ENCODE measurements at places on chromosomes 12 and 14.

GRCh38 chr12:27193106-27193505 is 51.0 kb upstream of the STK38L start:
- peak; percentile 75 for DNase-seq

- no peak for DNase-seq
Observed at GRCh38 chr12:94322346-94322745, 137.3 kb downstream of the CEP83 start.

GRCh38 chr14:103846543-103847450 is 578 bp downstream of the PPP1R13B start:
- peak; percentile 22 for DNase-seq

DNA sequence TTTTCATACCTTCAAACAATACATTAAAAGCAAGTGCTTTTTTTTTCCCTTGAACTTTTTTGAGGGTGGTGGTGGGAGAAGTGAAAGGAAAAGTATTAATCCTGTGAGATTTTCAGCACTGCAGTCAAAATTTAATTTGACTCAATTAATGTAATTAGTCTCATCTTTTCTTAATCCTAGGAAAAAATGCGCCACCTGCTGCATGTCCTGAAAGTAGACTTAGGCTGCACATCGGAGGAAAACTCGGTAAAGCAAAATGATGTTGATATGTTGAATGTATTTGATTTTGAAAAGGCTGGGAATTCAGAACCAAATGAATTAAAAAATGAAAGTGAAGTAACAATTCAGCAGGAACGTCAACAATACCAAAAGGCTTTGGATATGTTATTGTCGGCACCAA is 52.2 kb downstream of the SPATA7 start:
- peak; percentile 16 for DNase-seq

- DNase-seq = no peak
Observed at GRCh38 chr12:15770021-15770420, 19.2 kb downstream of the EPS8 start.

DNA sequence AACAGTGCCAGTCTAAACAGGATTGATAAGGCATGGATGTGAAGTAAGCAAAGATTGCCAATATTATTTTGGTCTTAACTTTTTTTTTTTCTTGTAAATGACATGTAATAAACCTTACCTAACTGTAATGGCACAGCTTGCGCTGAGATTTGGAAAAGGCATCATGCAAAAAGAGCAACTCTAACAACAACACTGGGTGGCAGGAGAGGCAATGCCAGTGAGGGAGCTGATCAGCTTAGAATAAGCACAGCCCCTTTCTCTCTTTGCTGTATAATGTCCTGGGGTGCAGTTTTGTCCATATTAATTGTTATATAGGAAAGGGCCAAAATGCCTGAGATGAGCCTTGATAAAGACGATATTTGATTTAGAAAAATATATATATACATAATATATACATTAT is 1589.7 kb upstream of the FLRT2 start:
- peak; percentile 3 for DNase-seq

GRCh38 chr12:117521346-117521745 is 159.9 kb upstream of the NOS1 start:
- DNase-seq = no peak

GRCh38 chr14:91714805-91715204 is 17.1 kb downstream of the CATSPERB start:
- DNase-seq = no peak

DNA sequence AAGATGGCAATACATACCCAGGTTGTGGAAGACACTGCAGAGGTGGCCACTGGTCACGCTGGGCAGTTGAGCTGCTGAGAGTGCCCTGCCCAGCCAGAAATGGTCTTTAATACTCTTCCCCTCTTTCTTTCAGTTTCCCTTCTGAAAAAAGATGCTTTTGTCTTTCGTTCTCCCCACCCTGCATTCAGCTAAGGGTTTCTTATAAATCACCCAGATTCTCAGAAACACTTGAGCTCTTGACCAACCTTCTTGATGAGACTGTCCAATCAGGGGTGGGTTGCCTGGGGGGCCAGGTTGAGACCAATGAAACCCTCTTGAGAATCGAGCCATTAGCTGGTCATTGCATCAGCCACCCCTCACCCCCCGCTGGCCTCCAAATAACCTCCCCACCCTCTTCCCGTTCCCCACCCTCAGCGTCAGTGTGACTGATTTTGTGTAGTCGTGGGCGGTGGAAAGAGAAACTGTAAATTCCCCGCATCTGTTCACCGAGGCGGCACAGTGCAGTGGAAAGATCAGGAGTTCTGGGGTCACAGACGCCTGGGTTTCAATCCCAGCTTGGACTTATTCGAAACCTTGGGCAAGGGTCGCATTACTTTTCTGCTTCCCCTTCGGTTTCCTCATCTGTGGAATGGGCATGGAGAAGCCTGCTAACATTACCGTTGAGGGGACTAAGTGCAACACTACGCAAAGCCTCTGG is 52.3 kb downstream of the SLC25A47 start:
- peak; percentile 98 for DNase-seq

DNA sequence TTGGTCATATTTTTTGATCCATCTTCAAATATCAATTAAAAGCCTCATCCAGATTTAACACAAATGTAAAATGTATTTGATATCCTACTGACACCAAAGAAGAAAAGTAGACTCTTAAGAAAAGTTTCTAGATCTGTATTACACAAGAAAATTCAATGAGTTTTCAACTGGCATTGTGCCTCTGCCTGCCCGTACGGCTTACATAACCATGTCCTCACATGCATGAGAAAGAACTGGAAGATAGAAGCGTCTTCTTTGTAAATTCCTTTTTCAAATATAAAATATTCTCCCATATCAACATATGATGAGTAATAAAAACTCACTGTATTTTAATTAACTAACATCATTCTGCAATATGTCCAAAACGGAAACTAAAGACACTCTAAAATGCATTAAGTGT is 7.2 kb downstream of the ANKS1B start:
- DNase-seq = no peak

GRCh38 chr12:26953447-26953846 is 15.2 kb downstream of the FGFR1OP2 start:
- DNase-seq = no peak

DNA sequence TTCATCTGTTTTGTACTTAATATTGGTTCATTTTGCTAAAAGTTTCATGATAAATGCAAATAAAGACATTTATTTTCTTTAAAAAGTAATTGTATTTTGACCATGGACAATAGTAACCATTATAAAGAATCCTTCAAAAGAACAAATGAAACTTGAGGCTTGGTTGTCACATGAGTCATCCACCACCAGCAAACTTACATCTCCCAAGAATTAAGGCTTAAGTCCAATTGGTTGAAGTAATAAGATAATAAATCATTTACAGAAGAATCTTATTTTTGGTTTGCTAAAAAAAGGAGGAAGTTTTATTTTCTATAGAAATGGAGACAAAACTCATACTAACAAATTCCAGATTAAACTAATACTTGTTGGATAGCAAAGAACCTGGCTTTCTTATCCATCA is 84.8 kb upstream of the KITLG start:
- peak; percentile 30 for DNase-seq

DNA sequence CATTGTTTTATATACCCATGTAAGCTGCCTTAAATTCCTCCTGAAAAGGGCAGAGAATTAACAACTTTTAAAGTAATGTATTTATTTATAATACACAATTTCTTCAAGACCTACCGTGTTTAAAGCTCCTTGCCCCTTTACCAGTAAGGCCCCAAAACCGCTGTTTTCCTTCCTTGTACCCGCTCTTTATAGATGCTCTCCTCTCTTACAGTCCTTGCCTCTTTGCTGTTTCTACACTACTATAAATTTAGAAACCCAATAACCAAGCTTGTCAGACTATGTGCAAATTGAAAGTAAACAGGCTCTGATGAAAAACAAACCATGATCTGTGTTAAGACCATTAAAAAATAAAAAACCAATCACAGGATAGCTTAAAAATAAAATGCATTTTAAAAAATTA is 3.9 kb downstream of the MPHOSPH9 start:
- DNase-seq = no peak

DNA sequence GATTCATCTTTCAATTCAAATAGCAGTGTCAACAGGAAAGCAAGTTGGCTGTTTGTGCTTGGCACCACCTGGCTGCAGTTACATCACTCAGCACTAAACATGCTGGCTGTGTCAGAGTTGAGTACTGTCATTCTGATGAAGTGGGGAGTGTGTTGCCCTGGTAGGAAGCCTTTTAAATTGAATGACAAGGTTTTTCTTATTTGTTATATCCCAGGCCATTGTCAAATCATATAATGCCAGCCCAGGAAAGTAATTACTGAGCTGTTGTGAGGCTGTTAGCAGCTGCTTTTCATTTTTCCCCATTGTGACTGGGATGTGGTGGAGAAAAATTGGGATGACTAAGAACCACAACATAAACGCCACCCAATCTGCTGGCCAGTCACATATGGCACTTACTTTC is 106.5 kb upstream of the PRKD1 start:
- DNase-seq = peak; percentile 6

DNA sequence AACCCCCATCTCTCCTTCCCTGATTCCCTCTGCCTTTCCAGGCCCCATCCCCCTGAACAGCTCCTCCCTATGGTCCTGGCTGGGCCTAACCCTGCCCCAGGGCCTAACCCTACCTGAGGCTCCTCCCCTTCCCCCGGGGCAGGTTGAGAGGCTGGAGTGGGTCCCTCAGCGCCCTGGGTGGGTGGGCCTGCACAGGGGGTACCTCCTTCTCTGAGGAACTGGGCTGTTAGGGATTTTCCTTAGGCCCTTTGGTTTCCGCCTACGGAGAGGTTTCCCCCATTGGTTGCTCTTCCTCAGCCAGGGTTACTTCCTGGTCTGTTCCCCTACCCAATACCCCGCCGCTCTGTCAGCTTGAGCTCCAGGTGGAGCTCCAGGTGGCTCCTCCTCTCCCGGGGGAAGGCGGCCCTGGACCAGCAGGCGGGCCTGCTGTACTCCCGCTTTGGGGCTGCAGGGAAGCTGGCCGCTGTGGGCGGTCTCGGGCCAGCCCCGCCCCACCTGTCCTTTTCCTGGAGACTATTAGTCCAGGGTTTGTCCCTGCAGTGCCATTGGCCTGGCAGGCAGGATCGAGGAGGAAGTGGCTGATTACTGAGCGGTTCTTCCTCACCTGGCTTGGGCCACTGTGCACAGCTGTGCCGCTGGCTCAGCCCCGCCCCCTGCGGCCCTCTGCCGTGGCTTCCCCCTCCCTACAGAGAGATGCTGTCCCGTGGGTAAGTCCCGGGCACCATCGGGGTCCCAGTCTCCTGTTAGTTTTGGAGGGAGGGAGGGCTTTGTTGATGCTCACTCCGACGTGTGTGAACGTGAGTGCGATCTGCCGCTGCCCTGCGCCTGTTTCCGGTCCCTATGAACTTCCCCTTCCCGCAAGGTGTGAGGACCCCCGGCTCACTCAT is 2.5 kb downstream of the C12orf57 start:
- DNase-seq = no peak

DNA sequence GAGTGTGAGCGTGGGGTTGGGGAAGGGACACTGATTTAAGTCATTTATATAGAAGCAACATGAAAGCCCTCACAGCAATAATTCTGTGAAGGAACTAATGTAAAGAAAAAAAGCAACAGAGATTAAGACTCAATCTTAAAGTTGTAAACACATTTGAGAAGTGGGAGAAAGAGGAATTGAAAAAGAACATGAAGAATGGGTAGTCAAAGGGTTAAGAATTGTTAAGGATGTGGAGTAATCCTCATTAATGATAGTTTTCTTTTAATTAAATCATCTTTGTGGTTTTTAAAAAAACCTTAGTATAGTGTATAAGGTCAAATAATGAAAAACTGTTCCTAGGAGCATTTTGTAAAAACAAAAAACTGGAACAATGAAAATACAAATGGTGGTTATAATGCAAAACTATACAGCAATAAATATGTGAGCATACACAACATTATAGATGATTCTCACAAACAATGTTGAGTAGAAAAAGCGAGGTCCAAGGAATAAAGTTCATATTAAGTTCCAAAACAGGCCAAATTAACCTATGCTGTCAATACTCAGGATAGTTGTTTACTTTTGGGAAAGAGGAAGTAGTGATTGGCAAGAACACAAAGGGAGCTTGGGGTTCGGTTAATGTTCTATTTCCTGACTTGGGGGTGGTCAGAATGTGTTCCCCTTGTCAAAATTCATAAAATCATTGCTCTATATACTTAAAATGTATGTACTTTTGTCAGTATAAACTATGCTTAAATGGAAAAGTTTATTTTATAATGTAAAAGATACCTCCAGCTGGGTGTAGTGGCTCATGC is 120.4 kb upstream of the ATF7IP start:
- no peak for DNase-seq

DNA sequence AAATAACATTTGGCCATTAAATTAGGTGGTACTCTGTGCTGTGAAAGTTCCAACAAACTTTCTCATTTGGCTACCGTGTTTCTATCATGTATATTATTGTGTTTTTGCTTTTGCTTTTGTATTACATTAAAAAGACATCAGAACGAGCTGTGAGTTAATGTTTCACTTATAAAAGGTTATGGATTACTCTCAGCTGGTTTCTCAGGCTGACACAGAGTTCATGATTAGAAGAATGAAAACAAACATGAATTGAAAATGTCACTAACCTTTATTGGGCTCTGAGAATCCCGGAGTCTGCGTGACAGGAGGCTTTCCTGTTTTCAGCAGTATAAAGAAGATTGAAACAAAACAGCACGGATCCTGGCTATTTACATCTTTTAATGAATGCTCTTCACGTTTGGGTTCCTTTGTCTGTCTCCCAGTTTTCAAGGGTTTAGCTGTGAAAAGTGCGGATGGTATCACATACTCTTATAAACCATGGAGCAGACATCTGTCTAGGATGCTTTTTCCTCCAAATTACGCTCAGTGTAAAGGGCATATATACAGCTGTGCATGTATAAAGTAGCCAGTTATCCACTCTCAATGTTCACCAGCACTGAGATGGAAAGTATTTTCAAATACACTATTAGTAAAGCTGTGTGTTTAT is 153.6 kb downstream of the PTCSC3 start:
- DNase-seq = no peak

DNA sequence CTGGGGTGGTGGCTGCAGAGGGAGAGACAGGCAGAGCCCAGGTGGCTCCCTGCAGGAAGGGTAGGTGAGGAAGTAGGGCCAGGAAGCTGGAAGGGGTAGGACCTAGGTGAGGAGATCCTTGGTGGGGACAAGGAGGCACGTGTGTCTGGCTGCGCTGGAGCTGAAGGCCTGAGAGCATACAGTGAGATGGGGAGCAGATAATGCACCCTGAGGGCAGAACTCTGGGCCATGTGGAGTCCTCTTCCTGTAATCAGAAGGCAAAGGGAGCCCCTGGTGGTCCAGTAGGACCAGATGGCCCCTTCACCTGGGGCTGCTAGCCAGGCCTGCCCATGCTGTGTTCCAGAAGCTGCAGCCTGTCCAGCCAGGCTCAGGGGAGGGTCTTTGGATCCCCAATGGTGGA is 15.3 kb upstream of the KRT80 start:
- DNase-seq = no peak

Measured in cardiac fibroblast (primary cell).